ENCODE measurements at places on chromosomes 16 and 17.

- DNase-seq = no peak
Measured at GRCh38 chr16:73529303-73530012, 481.5 kb upstream of the ZFHX3 start.

DNA sequence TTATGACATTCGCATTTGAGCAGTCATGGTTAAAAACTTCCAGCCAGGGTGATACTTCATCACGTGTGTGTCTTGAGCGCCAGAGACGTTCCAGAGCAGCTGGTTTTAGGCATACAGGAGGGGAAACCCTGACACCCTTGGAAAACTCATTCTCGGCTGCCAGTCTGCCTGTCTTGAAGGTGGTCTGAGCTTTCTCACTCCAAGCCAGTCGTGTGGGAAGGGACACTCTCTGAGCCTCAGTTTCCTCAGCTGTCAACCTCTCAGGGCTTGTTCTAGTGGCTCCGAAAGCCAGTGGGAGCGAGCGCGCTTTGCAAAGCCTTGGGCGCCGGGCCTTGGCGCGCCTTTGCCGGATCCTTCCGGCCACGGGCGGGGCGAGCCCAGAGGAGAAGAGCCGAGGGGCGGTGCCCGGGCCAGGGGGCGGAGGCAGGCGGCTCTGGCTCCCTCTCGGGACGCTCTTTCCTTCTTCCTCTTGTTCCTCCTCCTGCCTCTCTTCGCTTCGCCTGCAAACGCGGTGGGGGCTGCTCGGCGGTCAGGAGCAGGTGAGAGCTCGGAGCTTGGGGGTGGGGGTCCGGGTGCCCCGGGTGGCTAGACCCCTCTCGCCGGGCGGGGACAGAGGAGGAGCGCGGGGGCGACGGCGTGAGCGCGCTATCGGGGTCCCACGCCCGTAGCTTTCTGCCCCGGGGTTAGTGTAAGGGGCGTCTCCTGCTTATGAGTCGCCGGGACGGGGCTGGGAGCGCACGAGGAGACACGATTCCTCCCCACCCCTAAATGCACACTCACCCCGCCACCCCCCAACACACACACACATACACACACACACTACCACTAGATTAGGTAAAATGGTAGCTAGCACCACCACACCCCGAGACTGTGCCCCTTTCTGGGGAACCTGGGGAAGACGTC is at the start of gene LDAF1:
Gene LDAF1, plus strand, starts transcription at position 467 of the 903 bp plus-strand sequence. CDS start 2,509 bp downstream, outside the sequence.
- DNase-seq = peak; percentile 29

DNA sequence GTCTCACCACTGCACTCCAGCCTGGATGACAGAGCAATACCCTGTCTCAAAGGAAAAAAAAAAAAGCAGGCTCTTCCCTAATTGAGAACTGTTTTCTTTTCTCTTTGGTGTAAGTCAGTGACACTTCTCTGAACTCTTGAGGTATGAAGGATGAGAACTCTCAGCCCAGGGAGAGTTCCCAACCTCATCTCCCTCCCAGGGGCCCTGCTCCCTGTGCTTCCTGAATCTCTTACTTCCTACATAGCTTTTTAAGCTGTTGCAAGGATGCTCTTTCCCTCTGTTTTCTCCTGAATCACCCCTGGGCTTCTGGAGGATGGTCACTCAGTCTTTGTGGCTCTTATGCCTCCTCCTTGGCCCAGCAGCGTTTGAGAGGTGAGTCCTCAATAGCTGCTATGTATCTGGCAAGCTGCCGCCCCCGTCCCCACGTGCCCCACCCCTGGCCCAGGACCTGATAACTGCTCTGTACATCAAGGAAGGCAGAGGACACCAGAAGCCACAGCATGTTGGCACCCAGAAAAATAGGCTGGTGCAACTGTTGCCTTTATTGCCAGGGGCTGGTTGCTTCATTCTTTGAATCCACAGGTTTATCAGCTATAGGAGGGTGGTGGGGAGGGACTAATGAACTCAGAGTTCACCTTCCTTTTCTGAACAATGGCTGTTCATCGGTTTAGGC is 24.0 kb downstream of the IGF2BP1 start:
- DNase-seq = no peak

DNA sequence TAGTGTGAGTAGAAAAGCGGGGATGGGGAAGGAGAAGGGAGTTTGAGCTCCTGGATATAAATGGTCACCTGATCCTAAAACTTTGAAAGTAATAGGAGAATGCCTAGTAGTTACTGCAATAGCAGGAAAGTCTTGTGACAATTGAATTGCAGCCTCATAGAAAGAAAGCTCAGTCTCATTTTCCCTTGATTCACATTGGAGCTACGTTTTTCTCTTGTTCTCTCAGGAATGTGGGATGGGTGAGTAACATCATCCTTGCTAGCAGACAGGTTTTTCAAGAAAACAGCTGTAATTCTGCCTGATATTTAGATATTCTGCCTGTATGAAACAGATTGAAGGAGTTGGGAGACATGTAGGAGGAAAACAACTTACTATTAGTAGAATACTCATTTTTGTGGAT is 25.3 kb downstream of the SF3B3 start:
- no peak for DNase-seq

All from bone marrow (tissue), 2 donors.